ENCODE measurements at places on chromosomes 1 and 21.

DNA sequence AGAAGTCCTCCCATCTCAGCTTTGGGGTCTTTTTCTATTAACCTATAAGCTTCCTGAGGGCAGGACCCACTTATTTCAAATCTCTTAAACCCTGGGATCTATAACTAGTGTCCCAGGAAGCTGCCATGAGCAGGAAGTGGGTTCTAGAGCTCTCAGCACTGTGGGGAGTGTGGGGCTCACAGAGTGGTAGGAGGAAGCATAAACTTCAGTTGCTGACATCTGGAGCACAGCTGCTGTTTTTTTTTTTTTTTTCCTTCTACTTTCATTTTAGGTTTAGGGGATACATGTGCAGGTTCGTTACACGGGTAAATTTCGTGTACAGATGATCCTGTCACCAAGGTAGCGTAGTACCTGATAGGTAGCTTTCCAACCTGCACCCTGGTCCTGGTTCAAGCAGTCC is 59.3 kb downstream of the AK4 start:
- no peak for DNase-seq

GRCh38 chr1:37477946-37478345 is 3.6 kb downstream of the ZC3H12A start:
- DNase-seq: no peak

DNA sequence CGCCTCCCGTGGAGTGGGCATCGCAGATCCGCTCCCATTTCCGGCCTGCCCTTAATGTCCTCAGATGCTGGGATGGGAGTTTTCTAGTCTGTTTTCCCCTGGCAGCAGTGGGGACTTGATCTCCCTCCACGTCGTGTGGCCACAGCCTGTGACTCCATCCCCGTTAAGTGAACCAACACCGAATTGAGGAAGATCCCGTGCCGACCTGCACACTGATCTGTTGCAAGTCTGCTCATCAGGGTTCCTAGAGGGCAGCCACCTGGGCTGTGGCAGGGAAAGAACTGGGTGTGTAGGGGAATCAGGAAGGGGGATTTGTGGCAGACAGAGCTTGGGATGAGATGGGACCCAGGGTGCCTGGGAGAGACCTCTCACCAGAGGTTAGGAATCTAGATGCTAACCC is 23.3 kb upstream of the CDK18 start:
- DNase-seq: no peak

DNA sequence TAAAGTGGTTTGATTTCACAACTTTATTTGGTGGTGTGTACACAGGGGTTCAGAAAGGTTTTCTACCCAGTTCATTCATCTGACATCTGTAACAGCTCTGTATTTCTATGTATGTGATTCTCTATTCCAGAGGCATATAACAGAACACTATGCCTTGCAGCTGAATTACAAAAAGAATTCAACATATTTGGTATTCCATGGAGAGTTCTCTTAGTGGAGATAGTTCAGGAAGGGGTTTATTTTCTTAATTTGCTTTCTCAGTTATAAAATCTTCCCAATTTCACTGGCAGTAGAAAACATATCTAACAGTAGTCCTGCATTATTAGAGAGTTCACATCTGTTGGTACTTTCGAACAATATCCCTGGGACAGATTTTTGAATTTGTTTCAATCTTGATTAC is 207.9 kb upstream of the LYPLAL1 start:
- no peak for DNase-seq

- DNase-seq: no peak
Measured at GRCh38 chr21:32334980-32335531, 36.4 kb downstream of the MRAP start.

- no peak for DNase-seq
Measured at GRCh38 chr21:32198384-32198783, 80.5 kb downstream of the MIS18A start.

DNA sequence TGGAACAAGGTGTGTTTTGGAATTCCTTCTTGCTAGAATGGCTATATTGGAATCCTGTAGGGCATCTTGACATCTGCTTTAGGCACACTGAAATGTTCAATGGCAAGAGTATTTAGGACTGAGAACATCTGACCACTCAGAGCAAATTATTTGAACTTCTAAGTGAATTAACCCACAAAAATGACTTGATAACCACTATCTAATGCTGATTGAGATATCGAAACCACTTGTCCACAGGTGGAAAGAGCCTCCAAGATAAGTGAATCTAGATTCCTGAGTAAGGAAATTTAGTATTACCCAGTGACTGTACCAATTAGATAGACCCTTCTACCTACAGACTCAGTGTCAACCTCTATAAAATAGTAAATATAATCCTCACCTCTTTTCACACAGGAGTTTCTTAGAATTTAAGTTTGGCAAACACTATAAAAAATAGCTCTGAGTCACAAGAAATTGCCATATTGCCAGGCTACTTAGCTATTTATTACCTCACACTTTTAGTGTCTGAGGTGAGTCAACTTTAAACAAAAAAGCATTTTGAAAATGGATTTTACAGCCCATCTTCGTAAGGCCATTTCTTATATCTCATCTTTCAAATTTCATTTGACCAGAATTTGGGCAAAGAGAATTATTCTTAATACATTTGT is 421.8 kb downstream of the PTBP2 start:
- no peak for DNase-seq

DNA sequence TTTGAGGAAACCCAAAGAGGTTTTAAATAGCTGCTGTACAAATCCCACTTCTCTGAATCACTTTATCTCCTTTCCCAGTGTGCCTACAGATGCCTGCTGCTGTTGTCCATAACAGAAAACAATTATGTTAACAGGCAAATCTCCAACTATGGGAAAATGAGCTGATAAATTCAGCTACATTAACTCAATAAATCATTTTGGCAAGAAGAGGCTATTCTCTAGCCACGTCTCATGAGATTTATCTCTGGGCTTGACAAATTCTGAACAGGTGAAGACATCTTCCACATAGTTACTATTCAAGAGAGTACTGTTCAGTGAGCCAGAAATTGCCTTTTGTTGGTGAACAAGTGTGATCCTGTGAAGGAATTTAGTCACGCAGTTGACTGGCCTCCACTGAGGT is 327.1 kb upstream of the FMN2 start:
- no peak for DNase-seq

GRCh38 chr1:65423884-65424572 is 3.6 kb downstream of the LEPR start:
- DNase-seq: no peak

GRCh38 chr1:17831597-17831996 is 76.5 kb downstream of the ACTL8 start:
- no peak for DNase-seq

- no peak for DNase-seq
Measured at GRCh38 chr1:209155546-209155945, 428.0 kb upstream of the CAMK1G start.

DNA sequence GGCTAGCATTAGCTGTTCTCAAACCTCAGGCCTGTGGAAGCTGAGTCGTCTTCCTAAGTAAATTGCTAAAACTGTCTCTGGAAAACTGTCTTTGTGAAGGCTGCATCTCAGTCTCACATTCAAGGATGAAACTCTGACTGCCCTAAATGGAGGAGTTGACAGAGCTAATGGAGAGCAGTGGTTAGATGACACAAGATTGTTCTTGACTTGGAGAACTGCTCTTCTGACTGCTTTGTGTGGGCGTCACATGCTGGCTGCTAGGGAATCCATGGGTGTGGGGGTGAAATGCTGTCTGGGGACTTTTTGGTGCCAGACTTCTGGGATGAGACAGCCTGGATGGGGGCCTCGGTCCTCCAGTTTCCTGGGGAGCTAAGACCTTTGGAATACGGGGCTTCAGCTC is 24.5 kb upstream of the TSPAN2 start:
- DNase-seq: no peak

- DNase-seq: no peak
Measured at GRCh38 chr1:9835758-9836631, 12.2 kb upstream of the CLSTN1 start.

DNA sequence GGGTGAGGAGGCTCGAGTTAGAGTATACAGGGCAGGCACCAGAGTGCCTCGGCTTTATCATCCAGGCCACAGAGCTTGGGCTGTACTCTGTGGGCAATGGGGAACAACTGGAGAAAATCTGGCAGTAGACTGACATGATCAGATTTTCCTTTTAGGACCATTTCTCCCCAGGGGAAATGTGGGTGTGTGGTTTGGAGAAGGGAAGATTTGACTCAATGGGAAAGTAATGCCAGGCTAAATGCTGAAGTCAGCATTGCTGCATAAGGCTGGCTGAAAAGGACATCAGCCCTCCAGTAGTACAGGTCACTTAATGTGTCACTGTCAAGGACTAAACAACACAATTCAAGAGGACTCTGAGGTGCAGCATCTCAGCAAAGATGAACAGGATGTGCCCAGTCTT is 5.0 kb downstream of the FYB2 start:
- DNase-seq: no peak

GRCh38 chr1:109300650-109301151 is 6.1 kb downstream of the MYBPHL start:
- DNase-seq: no peak

GRCh38 chr1:109522026-109522425 is 12.5 kb upstream of the AMIGO1 start:
- no peak for DNase-seq

DNA sequence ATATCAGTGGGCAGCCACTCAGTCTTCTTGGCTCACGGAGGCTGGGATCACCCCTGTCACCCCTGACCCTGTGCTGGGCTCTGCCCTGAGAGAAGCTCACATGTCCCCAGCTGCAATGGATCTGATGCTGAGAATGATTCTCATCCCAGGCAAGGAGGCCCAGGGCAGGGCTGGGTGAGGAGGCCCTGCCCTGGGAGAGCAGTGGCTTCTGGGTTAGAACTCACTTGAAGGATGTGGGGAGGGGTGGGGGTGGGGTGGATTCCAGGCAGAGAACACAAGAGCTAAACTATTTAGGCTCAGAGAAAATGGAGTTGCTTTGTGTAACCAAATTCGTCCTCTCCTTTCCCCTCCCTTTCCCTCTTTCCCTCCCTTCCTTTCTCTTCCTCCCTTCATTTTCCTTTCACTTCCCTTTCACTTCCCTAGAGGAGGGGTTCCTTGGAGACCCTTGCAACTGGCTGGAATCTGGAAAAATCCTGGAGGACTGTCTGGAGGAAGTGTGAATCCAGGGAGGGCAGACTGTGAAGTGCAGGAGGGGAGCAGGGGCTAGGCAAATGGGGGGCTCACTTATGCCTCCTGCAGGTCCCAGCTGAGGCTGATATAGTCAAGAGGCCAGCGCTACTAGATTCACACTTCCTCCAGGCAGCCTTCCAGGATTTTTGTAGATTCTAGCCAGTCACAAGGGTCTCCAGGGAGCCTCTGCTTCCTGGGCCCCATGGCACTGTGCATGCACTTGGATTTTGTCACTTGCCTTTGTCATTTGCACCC is 47.0 kb downstream of the IGSF21 start:
- DNase-seq: no peak

DNA sequence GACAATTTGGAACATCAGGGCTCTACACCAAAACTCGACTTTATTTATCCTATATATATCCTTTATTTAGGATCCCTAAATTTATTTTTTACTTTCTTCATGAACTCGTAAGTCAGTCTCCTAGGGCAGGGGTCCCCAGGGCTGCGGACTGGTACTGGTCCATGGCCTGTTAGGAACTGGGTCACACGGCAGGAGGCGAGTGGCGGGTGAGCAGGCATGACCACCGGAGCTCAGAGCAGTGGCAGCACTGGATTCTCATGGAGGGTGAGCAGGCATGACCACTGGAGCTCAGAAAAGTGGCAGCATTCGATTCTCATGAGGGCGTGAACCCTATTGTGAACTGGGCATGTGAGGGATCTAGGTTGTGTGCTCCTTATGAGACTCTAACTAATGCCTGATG is 427.0 kb downstream of the SMYD3 start:
- DNase-seq: no peak

Measured in activated T-helper 1 cell treated with anti-CD3 and anti-CD28 coated beads, Interleukin-2, amount 50 U/mL, for 16 hours (primary cell).